NCI-H2029 (cell line): ENCODE measurements at places on chromosomes 7 and 10.

DNA sequence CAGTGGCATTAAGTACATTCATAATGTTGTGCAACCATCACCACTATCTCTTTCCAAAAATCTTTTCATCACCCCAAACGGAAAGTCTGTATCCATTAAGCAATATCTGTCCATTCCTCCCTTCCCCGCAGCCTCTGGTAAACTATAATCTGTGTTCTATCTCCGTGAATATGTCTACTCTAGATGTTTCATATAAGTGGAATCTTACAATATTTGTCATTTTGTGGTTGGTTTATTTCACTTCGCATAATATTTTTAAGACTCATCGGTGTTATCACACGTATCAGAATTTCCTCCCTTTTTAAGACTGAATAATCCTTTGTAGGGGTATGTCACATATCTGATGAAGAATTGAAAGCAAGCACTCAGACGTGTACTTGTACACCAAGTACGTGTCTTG, 86.0 kb upstream of the FGFR2 start:
- no peak for DNase-seq

- DNase-seq: no peak
These were observed 139.5 kb downstream of the PFKFB3 start for GRCh38 chr10:6342096-6342685.

DNA sequence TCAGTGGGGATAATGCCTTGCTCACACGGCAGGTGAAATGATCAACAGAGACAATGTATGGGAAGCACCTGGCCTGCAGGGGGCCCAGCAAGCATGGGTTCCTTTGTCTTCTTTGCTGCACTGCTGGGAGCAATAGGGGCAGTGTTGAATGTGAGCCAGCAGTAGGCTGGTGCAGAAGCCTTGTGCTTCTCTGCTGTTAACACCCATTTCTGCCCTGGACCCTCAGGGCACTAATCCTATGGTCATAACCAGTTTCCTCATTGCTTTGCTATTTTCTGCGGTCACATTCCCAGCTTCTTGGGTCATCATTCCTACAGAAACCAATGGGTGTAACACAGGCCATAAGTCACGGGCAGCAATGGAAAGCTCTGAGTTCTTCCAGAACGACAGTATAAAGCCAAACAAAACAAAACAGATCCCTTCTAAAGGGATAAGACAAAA, 10.9 kb upstream of the LGI1 start:
- no peak for DNase-seq

DNA sequence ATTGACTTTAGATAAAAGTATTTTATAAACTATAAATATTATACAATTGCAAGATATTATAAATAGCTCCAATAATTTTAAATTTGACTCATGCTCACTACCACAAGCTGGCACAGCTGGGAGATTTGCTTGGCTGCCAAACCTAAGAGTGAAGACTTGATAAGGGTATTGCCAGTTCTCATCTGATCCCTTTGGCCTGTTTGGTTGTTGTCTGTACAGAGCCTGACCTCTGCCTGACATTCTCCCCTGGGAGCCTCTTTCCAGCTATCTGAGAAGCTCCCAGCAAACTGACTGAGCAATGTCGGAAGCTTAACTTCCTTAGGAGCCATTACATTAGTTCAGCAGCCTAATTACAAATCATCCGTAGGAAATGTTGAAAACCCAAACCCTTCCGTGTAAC, 10.2 kb upstream of the LMOD2 start:
- no peak for DNase-seq

DNA sequence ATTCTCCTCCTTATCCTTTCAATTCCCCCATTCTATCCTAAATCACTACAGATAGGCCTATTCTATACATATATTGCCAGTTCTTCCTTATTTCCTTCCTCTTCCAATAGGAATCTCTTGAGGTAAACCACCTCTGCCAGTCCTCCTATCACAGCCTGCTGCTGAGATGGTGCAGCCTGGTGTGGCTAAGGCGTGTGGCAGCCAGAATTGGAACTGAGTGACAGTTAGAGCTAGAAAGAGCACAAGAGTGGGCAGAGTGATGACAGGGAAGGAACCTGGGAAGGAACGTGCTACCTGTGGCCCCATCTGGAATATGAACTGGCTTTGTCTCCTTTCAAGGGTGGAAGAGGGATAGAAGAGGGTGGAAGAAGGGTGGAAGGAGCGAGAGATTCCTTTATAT, 187.7 kb downstream of the HECW1 start:
- no peak for DNase-seq

DNA sequence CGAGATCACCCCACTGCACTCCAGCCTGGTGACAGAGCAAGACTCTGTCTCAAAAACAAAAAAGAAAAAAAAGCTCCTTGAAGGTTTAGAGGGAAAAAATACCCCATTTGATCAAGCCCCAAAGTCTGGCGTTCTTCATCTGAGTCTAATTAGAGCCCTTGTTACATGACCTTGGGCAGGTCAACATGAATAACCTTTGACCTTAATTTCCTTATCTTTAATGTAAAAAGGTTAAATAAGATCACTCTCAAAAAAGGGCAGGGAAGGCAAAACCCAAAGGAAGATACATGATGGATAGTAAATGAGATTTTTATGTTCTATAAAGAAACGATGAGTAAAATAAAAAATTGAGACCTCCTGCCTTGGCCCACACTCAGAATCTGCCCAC, 40.3 kb downstream of the SLC37A3 start:
- no peak for DNase-seq

DNA sequence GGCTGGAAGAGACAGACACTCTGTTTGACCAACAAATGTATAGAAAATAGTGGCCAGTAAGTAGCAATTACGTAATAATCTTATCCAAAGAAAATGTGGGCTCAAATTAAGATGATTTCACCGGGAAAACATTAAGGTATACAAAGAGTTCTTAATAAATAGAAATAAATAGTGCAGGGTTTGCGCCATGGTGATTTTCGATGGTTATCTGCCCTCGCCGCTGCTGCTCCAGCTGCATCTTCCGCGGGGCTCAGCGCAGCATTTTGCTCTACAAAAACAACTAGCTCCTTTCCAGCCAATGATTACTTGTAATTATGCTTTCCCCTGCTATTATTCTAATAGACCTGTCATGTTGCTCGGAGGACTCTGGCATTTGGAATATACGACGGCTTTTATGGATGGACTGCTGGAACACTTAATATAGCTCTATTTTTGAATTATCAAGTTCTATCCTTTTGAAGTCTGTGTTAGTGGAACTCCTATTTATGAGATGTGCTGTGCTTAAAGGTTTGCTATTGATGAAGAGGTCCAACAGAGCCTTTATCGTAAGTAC, 103.8 kb downstream of the BUB3 start:
- DNase-seq: no peak

DNA sequence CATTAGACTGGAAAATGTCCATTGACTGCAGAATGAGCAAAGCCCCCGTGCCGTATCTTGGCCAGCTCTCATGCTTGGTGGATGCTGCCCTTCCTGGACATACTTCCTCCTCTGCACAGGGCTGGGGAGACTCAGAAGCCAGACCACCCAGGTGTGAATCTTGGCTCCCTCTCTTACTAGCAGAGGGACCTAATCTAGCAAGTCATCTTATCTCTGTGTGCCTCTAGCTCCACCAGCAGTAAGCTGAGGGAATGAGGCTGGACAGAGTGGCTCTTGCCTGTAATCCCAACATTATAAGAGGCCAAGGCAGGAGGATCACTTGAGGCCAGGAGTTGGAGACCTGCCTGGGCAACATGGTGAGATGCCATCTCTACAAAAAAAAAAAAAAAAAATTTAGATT, 173.8 kb upstream of the GHITM start:
- no peak for DNase-seq

GRCh38 chr10:70302292-70302691, 18.5 kb upstream of the NPFFR1 start:
- no peak for DNase-seq

- no peak for DNase-seq
These were observed 732 bp downstream of the FAM53B start for GRCh38 chr10:124743191-124744101.

DNA sequence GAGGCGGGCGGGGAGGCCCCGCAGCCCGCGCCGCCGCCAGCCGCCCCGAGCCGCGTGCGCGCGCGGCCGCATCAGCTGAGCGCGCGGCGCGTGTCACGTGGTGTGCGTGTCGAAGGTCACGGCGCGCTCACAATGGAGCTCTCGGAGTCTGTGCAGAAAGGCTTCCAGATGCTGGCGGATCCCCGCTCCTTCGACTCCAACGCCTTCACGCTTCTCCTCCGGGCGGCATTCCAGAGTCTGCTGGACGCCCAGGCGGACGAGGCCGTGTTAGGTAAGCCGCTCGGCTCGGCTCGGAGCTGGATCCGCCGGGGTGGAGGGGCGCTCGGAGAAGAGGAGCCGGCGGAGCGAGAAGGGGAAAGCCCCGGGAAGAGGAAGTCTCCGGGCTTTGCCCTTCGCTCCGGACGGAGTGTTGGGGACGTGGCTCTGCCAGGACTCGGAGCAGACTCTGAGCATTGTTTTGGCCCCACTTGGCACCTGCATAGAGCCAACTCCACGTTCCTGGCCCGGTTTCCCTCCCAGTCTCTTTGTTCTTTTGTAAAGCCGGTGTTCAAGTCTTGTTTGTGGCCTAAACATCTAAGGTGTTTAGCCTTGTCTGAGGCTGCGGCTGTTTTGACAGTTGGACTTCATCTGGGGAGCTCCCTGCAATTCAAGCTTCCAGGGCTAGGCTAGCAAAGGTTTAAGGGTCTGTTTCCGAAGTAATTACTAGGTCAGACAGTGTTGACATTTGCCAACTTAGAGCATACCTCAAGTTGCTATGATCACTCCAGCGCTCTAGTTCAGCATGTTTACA, at the start of gene COMMD3:
COMMD3 (plus strand) TSS at position 103 of the 790 bp plus-strand sequence; CDS start at position 133, 30 bp downstream.
- peak; percentile 63 for DNase-seq

GRCh38 chr7:37385787-37386186, 62.9 kb downstream of the ELMO1 start:
- no peak for DNase-seq

- peak; percentile 28 for DNase-seq
These were observed 65.6 kb downstream of the SH3PXD2A start for GRCh38 chr10:103789771-103790201.

- no peak for DNase-seq
These were observed 647 bp downstream of the ECHS1 start for GRCh38 chr10:133372507-133372906.

GRCh38 chr7:87463982-87464381, 11.5 kb downstream of the ABCB4 start:
- DNase-seq: no peak

- DNase-seq: no peak
These were observed 73.3 kb downstream of the THSD7A start for GRCh38 chr7:11758627-11759111.

- no peak for DNase-seq
These were observed 26.8 kb downstream of the POLL start for GRCh38 chr10:101561068-101561915.

- DNase-seq: no peak
These were observed 151.3 kb downstream of the C1GALT1 start for GRCh38 chr7:7333610-7334009.

DNA sequence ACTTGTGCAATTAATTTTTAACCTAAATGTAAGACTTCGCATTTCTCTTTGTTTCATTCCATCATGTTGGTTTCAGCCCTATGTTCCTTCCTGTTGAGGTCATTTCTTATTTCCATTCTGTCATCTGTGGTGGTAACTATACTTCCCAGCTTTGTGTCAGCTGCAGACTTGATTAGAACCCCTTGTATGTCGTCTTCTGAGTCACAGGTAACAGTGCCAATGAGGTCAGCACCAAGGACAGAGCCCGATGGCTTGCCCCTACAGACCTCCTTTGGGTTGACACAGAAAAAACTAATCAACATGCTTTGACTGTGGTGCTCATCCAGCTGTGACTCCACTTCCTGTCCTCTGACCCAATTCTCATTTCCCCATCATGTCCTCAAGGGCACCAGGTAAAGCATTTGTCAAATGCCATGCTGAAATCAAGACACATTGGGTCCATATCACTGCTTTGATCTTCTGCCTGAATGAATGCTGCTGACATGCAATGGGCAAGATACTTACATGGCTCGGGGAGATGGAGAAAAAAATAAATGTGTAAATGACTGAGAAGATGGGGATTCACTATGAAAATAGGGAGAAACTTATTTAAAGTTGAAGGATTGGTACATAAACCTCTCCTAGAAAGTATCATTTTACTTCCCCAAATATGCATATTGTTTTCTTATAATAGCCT, 25.6 kb upstream of the CRTAC1 start:
- peak; percentile 21 for DNase-seq

GRCh38 chr7:130297628-130298543, 4.9 kb downstream of the CPA4 start:
- peak; percentile 70 for DNase-seq

DNA sequence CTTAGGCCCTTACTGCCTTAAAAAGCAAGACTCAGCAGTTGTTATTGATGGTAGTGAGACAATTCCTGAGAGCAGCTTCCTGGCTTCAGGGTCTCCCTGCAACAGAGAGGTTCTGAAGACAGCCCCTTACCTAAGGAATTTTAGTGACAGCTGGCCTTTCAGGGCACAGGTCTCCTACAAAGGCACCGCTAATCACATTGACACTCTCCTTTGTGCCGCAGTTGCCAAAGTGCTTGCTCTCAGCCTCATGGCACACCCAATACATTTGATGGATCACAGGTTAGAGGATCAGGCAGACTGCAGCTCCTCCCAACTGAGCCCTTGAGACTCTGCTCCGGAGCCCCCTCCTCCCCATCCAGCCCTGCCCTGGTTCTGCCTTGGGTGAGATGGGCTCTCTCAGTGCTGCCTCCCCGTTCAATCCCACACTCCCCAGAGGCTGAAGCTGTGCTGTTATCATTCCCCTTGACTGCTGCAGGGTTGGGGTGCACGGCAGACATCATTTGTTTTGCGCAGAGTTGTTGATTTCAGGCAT, 198.2 kb downstream of the EMX2 start:
- DNase-seq: no peak

GRCh38 chr7:79096361-79096805, 357.1 kb downstream of the MAGI2 start:
- DNase-seq: no peak

DNA sequence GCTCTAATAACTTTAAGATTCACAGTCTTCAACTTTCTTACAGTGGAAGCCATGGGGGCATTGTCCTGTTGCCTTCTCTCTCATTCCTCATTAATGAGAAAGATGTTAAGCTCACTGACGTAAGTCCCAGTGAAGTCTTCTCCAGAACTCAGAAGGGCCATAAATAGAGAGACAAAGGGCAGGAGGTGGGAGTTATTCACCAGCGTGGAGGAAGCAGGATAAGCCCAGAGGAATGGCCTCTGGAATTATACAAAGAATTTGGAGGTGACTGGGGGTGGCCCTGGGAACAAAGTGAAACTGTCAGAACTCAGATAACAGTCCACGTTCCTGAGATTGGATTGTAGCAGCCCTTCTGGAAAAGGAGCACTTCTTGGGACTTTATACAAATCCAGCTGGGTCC, 52.4 kb downstream of the SORBS1 start:
- no peak for DNase-seq

- DNase-seq: no peak
These were observed 170.4 kb downstream of the ARID5B start for GRCh38 chr10:62071846-62072281.
